CD4-positive, alpha-beta memory T cell (primary cell): ENCODE measurements at places on chromosomes 3 and 15. TPM values are rescaled to one million over a fixed set of nuclear protein-coding genes. Genes with fewer than 3 reads are reported as not detected.

GRCh38 chr3:78140274-78140673, 1100.4 kb downstream of the ROBO2 start:
- DNase-seq: no peak

- no peak for DNase-seq
These were observed 482.7 kb upstream of the ADAMTS9 start for GRCh38 chr3:65170390-65171042.

DNA sequence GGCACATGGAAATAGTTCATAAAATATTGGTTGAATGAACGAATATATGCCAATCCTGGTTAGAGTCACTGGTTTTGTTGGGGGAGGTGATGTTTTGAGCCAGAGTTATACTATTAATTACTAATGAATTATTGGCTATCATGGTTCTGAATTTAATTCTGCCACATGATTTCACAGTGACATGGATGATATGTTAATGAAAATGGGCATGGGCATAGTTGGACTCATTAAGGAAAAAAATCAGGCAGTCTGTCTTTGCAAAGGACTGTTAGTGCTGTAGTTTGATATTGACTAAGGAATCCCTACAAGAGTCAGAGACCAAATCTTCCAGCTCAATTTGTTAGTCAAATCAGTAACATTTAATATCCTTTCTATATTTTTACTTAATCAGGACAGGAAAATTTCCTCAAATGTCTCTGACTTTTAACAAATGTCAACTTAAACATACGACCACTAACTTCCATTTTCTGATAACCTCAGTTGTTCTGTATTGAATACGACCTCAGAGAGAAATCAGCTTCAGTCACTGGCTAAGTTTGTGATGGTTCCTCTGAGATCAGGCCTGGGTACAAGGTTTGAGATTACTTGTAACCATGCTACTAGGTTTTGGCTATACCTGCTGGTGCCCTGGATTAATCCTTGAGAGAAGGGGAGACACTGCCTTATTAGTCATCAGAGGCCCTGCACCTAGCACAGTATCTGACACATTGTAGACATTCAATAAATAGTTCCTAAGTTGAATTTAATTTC, 13.3 kb downstream of the NFKBIZ start:
- DNase-seq: no peak

The AADACL2 gene
- polyA plus RNA-seq: not detected

DNA sequence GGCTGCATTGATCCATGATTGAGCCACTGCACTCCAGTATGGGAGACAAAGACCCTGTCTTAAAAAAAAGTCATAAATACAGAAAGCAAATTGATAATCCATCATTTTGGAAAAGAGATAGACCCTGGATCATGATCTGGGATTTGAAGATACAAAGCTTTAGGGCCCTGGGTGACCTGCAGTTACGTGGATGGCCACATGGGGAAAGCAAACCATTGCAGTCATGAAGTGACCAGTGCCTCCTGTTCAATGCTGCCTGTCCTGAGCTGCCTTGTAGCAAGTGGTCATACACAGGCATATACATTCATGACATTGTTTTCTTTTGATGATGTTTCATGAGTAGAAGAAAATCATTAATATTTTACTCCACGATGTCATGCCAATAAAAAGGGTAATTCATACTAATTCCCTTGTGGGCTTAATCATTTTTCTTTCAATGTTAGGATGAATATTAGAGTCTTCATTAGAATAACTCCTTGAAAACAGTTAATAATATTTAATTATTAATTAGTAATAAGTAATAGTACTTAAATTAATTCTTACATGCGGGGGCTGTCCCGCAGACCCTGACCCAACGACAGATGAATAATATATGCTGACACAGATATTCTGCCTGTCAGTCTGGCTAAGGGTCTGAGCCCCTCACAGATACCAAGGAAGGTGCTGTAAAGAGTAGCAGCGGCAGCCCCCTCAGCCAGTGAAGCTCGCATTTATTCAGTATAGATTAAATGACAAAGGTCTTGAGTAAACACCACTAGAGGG, 109.0 kb upstream of the UNC13C start:
- no peak for DNase-seq

DNA sequence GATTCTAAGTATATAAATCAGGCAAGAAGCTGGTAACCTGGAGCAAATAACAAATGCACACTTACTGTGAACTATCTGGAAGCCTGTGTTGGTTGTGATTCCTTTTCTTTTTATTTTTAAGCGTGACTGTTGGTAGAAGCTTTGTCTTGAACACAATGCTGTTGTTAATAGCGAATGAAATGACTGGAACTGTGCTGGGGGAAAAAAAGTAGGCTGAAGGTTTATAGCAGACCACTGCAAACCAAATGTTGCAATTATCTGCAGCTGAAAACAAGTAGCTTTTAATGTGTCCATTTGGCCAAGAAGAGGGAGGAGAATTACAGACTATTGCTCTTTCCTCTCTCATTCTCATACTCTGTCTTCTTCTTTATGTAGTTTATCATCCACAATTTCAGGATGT, 184.5 kb upstream of the DNAJC19 start:
- no peak for DNase-seq
